ENCODE measurements at places on chromosomes 1 and 21. TPM values are rescaled to one million over a fixed set of nuclear protein-coding genes. Genes with fewer than 3 reads are reported as not detected.

CSF3R gene
- total RNA-seq = not detected

HLX gene
- 0.64 TPM for total RNA-seq

CNN3 gene
- total RNA-seq = 244 TPM

ZNF593 gene
- 78.9 TPM for total RNA-seq

ATF3 gene
- 3.5 TPM for total RNA-seq

PPM1J gene
- total RNA-seq = 10.7 TPM

ST6GALNAC5 gene
- 3.7 TPM for total RNA-seq

HUNK gene
- total RNA-seq = 0.17 TPM

SLC30A10 gene
- not detected for total RNA-seq

SMCP gene
- total RNA-seq = not detected

HORMAD1 gene
- total RNA-seq = not detected

DNAJC28 gene
- total RNA-seq = 2.0 TPM

IFNAR1 gene
- 17.2 TPM for total RNA-seq

CXADR gene
- 8.6 TPM for total RNA-seq

TCEA3 gene
- 0.24 TPM for total RNA-seq

POTED gene
- not detected for total RNA-seq

AGBL4 gene
- not detected for total RNA-seq

LRRC38 gene
- not detected for total RNA-seq

TARS2 gene
- total RNA-seq = 23.3 TPM
